ENCODE measurements at places on chromosomes 16 and 17.

DNA sequence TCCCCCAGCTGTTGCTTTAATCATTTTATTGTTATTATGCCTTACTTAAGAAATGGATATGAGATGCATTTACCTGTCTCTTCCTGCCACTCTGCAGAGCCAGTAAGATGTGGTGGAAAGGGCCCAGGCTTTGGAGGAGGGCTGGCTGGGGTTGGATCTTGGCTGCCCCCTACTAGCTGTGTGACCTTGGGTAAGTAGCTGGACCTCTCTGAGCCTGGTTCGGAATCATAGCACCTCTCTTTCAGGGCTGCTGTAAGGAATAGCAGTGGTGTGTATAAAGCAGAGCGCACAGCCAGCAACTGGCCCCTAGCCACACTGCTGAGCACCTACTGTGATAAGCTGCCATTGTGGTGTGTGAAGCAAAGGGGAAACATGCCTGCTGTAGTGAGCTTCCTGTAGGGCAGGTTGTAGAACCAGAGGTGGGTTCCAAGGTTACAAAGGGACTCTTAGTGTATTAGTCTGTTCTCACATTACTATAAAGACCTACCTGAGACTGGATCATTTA is 23.9 kb downstream of the MAPT start:
- no peak for DNase-seq

- DNase-seq: no peak
Observed at GRCh38 chr17:4643676-4644075, 2.2 kb upstream of the ALOX15 start.

DNA sequence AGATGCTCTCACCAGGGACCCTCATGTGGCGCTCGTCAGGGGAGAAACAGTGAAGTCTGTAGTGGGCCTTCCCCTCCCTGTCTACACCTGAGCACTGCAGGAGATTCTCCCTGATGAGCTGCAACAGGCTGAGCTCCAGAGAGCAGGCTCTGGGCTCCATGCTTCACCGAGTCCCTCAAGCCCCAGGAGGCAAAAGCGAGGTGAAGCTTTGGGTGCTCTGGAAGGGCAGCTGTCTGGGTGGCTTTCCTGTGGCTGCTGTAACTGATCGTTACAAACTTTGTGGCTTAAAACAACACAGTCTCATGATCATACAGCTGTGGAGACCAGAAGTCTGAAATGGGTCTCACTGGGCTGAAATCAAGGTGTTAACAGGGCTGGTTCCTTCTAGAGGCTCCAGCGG is 12.1 kb upstream of the CD300LD start:
- DNase-seq: no peak

GRCh38 chr17:73644145-73645049 is at the start of gene SDK2:
SDK2 (minus strand) TSS chr17:73644445; CDS start chr17:73644088, 357 bp downstream.
- no peak for DNase-seq

DNA sequence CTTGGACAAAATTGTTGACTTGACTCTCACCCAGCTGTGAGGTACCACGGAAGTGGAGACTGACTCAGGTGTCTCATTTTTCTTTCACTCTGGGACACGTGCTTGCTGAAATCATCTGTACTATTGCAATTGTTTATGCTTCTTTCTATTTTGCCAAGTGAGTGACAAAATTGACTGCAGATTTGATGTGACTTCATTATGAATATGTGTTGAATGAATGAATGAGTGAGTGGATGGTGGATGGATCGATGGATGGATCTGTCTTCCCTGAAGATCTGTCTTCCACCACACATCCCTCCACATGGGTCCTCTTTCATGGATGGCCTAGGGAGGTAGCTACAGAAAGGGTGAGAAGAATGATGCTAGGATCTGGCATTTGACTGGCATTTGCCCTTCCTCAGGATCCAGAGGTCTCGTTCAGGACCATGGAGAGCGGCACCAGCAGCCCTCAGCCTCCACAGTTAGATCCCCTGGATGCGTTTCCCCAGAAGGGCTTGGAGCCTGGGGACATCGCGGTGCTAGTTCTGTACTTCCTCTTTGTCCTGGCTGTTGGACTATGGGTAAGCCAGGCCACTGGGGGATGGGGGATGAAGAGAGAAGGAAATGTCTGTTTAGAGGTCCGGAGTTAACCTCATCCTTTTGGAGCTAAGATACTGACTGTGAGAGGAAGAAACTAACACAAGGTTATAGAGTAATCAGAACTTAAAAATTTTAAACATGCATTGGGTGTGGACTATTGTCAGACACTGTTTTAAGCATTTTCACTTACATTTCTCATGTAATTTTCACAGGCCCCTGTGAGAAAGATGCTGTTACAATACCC is 12.7 kb downstream of the SLC5A11 start:
- DNase-seq: no peak

- no peak for DNase-seq
Observed at GRCh38 chr17:68020409-68020756, 15.2 kb upstream of the KPNA2 start.

DNA sequence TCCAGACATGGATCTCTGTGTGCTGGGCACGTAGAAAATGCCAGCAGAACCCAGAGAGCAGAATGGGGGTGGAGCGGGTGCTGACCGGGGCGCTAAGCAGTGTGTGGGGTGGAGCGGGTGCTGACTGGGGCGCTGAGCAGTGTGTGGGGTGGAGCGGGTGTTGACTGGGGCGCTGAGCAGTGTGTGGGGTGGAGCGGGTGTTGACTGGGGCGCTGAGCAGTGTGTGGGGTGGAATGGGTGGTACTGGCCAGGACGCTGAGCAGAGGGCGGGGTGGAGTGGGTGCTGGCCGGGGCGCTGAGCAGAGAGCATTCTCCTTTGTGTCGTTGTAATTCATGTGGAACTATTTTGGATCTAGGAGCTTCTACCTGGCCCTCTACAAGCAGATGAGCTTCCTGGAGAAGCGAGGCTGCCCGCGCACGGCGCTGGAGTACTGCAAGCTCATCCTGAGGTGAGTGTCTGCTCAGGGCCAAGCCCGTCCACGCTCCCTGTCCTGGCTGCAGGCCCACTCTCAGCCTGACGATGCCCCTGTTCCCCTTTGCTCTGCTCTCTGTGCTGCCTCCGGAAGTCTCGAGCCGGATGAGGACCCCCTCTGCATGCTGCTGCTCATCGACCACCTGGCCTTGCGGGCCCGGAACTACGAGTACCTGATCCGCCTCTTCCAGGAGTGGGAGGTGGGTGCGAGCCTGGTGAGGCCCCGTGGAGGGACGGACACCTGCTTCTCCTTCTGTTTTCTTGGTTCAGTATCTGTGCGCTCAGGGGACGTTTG is 20.3 kb upstream of the MC1R start:
- DNase-seq: no peak

DNA sequence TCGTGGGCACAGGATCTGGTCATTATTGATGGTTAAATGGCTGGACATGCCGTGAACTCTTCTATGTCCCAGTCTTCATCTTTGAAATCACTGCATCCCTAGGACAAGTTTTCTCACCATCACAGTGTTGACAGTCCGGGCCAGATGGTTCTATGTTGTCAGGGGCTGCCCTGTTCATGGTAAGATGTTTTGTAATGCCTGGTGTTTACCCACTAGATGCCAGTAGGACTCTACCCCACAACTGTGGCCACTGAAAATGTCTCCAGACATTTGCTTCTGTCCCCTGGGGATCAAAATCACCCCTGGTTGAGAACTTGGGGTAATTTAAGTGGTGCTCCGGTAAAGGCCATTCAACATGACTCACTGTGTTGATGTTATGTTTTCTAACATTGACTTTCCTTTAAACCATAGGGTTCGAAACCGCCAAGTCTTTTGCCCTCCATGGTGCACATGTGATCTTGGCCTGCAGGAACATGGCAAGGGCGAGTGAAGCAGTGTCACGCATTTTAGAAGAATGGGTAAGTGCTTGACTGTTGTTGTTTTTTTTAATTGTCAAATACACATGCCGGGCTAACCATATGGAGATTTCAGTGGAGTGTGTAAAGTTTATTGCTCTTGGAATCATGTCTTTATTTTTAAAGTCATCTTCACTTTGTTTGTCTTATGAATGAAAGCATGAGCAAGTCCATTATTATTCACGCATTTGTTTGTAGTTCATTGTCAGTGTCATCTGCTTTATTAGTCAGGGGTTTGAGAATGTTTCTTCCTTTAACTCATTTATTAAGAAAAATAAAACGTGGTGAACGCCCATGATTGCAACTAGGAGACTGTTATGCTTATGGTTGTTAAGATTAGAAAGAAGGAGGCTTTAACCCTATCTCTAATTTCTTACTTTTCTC is 64.6 kb downstream of the WWOX start:
- no peak for DNase-seq

GRCh38 chr17:1182811-1183170 is 3.0 kb upstream of the ABR start:
- DNase-seq: no peak

GRCh38 chr16:68251832-68252231 is 6.7 kb downstream of the PLA2G15 start:
- no peak for DNase-seq

DNA sequence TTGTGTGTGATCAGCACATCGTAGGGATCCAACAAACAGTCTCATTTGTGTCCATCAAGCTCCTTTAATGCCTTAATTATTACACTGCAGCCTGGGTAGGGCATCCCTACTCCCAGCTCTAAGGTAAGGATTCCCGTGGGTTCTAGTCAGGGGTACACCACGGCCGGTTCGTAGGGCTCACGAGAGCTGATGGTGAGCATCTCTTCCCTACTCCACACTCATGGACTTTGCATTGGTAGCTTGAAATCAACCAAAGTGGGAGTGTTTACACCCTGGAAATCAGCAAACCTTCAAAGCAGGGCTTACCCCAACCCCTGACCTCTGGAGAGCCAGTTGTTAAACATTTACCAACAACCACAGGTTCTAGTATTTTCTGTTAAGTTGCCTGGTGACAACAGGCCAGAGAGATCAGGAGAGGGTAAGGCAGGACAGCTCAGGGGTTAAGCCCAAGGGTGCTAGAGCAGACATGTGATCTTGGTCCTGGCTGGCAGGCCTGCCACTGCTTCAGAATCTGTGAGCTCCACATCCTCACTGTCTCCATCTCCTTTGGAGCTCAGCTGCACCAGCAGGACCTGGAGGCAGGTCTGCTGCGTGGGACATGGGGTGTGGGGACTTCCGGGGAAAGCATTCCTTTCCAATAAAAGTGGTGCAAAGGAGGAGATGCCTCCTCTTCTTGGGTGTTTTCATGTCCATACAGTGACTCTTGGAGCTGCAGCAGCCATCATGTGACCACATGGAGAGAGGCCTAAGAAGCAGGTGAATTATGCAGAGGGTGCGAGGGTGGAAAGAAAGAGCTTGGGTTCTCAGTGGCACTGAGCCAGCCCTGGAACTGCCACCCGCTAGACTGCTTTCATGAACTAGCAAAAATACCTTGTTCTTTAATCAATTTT is 36.1 kb upstream of the ZCCHC14 start:
- no peak for DNase-seq

GRCh38 chr16:69114976-69115355 is 9.5 kb downstream of the HAS3 start:
- DNase-seq: no peak

GRCh38 chr17:39627712-39628516 is 1.2 kb downstream of the PPP1R1B start:
- no peak for DNase-seq

- DNase-seq: no peak
Observed at GRCh38 chr16:4520913-4521312, 17.7 kb downstream of the CDIP1 start.

- peak; percentile 47 for DNase-seq
Observed at GRCh38 chr17:8162997-8163977, 539 bp upstream of the VAMP2 start.

DNA sequence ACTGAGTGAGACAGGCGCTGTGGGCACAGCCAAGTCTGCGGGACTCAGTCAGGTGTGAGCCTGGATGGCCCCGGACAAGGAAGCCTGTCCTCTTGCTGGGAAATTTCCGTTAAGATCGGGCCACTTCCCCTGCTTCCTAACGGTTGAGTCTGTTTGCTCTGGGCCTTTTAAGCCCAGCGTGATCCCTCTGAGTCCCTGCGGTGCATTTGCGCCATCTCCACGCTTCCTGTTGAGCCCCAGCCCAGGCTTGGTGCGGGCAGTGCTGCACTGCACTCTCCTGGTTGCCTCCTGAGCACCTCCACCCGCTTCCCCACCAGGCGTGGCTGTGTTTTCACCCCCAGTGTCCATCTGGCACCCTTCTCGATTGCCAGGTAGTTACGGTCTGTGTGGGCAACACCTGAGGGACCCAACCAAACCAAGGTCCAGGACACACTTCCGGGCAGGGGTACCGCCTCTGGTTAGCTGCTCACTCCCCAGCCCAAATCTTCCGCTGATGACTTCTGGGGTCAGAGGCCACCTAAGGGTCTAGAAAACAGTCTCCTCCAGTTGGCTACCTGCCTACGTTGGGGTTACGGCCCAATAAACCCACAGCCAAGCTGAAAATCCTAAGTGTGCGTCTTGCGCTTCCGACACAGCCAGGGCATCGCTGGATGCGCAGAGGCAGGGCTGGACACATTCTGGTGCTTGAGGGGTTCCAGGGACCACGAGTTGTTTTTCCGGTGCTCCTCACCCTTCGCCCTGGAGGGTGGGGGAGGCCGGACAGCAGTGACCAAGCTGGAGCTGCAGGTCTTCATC is 1.4 kb upstream of the SLC25A10 start:
- DNase-seq: no peak

All from NCI-H1694 (cell line).